ENCODE measurements at places on chromosomes 16 and 17.

- no peak for DNase-seq
These were observed 12.3 kb upstream of the CDC42EP4 start for GRCh38 chr17:73324160-73324475.

DNA sequence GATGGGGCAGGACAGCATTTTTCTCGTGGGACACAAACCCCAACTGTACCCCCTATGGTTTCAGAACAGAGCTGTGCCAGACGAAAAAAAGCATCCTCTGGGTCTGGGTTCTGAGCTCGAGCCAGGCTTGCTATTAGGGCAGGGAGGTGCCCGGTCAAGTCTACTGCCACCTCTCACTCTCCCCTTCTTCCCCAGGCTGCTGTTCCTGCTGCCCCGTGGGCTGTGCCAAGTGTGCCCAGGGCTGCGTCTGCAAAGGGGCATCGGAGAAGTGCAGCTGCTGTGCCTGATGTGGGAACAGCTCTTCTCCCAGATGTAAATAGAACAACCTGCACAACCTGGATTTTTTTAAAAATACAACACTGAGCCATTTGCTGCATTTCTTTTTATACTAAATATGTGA lies 1.1 kb downstream of the MT1E start:
- no peak for DNase-seq

- no peak for DNase-seq
These were observed 345.8 kb downstream of the SOX9 start for GRCh38 chr17:72466606-72467005.

GRCh38 chr17:29664743-29665480 lies 42.2 kb upstream of the CORO6 start:
- DNase-seq, result no peak

DNA sequence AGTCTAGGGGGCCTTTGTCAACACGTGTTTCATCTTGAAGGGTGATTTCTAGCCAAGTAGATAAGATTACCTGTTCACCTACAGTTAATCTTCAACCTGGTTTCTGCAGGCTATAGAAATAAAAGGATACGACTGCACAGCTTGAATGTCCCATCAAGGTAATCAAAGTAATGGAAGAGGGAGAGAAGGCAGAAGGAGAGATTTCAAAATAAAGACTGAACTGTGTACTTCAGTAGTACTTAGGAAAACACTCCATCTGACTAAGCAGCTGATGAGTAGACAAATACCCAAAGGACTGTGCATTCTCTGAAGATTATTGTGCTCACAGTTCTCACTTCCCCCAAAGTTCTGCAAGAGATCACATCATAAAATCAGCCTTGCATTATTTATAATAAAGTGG lies 5.8 kb upstream of the RFFL start:
- no peak for DNase-seq

- DNase-seq, result no peak
These were observed 69.4 kb upstream of the CREBBP start for GRCh38 chr16:3949946-3950342.

DNA sequence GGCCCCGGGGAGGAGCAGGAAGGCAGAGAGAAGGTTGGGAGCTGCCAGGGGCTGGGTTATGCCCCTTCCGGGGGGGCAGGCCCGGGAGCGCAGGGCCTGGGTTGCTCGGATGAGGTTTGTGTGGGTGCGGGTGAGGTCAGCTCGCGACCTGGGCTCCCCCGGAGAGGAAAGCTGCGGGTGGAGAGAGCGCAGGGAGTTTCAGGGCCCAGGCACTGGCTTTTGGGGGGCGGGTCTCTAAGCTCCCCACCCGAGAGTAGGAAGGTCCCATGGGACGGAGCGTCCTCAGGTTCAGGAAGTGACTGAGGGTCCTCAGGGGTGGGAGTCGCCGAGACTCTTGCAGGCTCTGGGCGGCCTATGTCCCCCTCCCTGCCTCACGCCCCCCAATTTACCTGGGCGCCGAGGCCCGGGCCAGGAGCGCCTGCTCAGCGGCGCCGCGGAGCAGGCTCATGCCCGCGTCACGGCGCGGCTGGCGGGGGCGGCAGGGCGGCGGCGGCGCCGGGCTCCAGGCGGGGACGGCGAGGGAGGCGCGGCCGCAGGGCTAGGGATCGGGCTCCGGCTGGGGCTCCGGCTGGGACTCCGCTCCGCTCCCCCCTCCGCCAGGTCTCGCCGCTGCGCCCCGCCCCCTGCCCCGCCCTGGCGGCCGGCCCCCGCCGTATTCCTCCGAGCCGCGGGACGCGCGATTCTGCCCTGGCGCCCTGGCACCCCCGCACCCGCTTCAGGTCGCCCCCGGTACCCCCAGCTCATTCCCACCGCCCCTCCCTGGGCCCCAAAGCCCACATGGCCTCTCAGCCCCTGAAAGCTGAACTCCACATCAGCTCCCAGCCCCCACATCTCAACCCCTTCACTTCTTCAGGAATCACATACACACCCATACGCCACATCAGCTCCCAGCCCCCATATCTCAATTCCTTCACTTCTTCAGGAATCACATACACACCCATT lies at the start of gene DOK4:
DOK4 (minus strand) TSS at position 578 of the 942 bp plus-strand sequence. CDS start 6,986 bp downstream, outside the sequence.
- DNase-seq, result peak; percentile 76

DNA sequence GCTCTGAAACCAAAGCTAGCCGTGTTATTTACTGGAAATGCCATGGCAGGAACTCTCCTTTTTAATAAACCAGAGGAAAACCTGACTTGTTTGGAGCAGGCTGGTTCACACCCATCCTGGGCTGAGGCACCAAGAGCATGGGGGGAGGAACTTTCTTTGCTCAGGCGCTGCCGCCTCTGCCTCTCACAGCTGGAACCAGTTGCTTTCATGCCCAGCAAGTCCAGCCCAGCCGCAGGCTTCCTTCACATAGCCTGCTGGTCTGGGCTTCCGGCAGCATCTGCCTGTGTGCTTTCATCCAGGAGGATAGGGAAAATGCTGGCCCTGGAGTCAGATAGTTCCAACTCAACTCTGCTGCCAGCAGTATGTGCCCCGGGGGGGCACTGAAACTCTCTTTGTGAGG lies 88.1 kb upstream of the ASIC2 start:
- no peak for DNase-seq

DNA sequence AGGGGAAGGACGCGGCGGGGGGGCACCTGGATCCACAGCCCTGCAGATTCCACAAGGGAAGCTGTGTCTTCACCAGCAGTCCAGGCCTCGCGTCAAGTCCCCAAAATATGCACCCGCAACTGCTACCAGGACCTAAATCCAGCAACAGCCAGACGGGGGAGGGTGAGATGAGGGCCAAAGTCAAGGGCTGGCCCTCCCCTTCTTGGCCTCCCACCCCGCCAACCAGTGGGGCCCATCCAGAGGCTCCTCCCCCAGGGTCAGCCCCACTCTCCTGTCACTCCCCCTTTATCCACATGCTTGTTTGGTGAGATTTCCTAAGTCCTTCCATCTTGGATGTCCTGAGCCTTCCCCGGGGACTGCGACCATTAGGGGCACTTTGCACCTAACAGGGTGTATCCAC lies 138.7 kb downstream of the ENGASE start:
- no peak for DNase-seq

DNA sequence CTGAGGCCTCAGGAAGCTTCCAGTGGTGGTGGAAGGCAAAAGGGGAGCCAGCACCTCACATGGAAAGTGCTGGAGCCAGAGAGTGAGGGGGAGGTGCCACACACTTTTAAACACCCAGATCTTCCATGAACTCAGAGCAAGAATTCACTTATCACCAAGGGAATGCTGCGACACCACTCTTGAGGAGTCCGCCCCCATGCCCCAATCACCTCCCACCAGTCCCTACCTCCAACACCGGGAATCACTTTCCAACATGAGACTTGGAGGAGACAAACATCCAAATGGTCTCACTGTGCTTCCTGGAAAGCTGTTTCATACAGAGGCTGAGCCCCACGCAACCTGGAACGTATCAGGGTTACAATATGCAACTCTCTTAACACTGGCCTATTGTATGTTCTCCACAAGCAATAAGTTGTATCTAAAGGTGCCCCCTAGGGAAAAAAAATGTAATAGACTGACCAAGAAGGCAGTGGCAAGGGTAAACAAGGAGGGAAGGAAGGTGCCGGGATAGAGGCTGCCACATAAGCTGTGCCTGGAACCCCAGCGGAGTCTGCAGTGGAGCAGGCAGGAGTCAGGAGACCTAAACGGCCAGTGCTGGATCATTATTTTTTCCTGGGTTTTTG lies 106.7 kb upstream of the FOXF1 start:
- no peak for DNase-seq

DNA sequence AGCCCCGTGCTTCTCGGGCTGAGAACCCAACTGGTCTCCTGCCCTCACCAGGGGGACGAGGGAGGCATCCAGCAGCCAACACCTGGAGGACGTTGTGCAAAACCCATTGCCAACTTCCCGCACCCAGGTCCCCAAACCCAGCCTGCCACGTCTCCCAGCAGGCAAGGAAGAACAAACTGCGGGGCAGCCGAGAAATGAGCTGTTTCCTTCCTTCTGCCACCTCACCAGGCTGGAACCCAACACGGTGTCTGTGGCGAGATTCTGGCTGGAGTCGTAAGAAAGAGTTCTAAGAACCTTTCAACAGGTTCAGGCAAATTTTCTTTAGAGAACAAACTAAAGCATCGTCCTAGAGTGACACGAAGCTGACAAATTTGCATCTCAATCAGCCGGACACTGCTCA lies 3.6 kb downstream of the SLC43A2 start:
- no peak for DNase-seq

DNA sequence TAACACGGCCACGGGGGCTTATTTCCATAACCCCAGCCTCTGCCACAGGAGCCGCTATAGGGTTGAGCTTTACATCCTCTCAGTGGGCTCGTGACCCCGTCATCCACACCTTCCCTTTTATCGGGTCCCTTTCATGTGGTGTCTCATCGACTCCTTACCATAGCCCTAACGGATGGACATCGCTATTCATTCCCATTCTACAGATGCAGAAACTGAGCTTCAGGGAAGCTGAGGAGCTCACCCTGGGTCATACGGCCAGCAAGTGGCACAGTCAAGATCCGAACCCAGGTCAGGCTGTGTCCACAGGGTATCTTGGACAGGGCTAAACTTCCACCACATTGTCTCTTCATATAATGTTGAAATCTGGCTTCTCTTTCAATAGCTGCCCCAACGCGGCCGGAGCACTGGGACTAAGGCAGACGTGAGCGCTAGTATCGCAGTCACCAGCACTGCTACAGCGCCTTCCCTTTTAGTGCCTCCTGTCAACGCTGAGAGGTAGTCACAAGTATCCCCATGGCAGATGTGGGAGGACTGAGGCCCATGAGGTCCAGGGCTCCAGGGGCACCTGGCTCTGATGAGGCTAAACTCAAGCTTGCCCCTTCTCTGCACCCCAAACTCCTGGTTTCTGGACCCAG lies 50.8 kb downstream of the SOCS1 start:
- no peak for DNase-seq

DNA sequence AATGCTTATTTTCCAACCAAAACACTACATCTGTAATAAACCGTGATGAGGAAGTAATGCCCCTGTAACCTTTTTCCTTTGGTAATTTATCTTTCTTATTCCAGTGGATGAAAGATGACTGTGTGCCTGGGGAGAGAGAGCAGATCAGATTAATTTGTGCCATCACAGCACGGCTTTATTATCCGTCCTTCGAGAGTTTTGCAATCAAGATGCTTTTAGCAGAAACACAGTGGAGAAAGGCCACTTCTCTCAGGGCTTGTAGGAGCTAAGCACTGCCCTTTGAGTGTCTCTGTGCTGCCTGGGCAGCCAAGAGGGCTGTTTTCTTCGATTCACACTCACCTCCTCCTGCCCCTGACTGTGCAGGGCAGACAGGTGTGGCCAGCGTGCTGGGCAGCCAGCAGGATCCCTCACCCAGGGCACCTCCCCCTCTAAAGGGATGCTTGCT lies 190.2 kb downstream of the PRKCA start:
- DNase-seq, result no peak

- DNase-seq, result no peak
These were observed 60.2 kb upstream of the PHOSPHO1 start for GRCh38 chr17:49290690-49291359.

GRCh38 chr17:48721009-48721402 lies 1.3 kb downstream of the PRAC1 start:
- DNase-seq, result no peak

DNA sequence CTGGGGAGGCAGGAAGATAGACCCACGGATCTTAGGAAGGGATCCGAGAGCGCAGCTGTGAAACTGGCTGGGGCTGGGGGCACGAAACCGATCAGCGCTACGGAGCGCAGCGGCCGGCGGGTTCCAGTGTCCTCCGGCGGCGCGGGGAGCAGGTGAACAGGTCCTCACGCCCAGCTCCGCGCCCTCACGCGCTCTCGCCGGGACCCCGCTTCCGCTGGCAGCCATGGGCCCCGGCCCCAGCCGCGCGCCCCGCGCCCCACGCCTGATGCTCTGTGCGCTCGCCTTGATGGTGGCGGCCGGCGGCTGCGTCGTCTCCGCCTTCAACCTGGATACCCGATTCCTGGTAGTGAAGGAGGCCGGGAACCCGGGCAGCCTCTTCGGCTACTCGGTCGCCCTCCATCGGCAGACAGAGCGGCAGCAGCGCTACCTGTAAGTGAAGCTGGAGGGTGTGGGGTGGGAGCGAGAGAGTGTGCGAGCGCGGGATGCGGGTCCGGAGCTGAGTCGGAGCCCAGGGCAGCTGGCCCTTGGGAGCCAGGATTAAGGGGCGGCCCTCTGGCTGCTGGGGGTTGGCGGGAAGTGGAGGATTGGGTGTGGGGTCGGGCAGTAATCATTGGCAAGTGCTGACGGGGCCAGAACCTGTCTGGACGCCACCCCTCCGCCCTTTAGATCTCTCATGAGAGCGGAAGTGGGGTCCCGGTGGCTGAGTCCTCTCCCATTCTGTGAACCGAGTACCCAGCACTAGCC lies 479 bp downstream of the ITGA3 start:
- DNase-seq, result peak; percentile 39

- DNase-seq, result no peak
These were observed 3.4 kb downstream of the DNAJA2 start for GRCh38 chr16:46970089-46970488.

DNA sequence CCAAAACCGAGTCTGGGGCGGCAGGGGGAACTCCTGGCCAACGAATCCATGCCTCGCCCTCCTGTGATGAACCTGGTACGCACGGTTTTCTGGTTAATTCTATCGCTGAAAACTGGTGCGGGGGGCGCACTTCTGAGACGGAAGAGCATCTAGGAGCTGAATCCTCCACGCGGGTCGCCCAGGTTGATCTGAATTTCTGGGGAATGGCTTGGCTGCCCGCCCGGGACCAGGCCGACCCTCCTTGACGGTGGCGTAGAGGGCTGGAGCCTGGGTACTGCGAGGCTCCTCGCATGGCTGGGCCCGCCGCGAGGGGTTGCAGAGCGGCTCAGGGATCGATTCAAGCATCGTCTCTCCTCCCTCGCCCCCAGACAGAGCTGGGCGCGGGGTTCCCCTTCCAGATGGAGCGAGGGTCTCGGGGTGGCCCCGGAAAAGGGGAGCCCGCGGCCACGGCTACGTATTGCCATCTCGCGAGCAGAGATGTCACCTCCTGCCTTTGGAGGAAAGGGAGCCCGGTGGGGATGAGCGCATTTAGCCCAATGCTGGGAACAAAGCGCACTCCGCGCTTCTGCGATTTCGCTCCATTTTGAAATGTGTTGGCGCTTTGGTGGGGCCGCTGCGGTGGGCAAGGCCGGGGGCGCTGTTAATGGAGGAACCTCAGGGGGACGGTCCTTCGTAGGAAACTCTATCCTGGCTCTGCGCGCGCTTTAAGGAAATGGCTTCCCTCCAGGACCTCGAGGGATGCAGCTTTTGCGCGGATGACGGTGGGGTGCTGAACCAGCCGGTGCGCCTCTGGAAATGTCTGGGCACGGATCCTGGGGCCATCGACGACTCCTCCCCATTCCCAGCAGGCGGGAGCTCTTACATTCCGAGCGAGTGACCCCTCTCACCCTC lies 2.7 kb downstream of the MAPT start:
- DNase-seq, result no peak

GRCh38 chr16:85979605-85980004 lies 80.6 kb downstream of the IRF8 start:
- no peak for DNase-seq

GRCh38 chr17:60748204-60748603 lies 70.6 kb downstream of the BCAS3 start:
- DNase-seq, result no peak

- DNase-seq, result peak; percentile 90
These were observed 12.0 kb downstream of the TBC1D24 start for GRCh38 chr16:2486645-2487516.

All from CD4-positive, alpha-beta T cell treated with Interleukin-15 for 1 hour (primary cell).